ENCODE measurements at places on chromosomes 12 and 14.
A peak's percentile ranks its signal among the peaks of the same experiment; 100 is the strongest.

DNA sequence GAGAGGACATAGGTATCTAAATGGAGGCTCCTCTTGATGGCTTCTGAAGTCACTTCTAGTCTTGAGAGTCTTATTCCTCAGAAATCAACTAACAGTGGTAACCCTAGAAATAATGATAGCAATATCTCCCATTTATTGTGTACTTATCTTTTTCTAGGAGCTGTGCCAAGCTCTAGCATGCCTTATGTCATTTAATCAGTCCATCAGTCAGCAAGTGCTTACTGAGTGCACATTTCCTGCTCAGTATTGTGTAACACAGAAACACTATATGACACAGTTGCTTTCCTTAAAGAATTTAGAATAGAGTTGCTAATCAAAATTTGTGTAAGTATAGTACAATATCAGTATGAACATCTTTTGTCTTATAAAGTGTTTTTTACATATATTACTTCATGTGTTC lies 36.6 kb downstream of the KRT76 start:
- no peak for DNase-seq

GRCh38 chr14:102785595-102785963 lies 8.3 kb downstream of the TRAF3 start:
- no peak for DNase-seq

DNA sequence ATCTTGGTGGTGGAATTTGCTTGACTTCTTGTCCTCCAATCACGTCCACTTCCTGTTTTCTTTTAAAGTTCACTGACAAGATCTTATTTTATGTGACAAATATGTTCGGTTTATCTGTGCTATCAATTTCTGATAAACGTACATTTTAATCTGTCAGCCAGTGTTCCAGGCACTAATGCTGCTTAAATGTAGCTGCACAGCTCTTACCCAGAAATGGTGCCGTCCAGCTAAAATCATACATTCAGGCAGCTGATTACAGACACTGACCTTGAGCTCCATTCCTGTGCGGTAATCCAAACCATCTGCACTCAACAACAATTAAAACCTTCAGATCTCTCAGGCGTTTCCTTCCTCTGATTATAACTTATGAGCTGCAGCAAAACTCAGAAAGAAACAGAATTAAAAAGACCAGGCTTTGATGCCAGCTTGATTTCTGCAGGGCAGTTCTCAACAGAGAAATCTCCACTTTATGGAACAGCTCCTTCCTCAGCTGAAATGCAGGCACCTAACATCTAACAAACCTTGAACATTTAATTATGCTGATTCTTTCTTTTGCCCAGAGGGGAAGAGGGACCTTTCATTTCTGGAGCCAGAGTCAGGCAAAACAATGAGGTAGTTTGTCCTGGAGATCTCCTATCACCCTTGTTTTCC lies 26.4 kb upstream of the RASSF3 start:
- no peak for DNase-seq

- no peak for DNase-seq
Measured at GRCh38 chr12:122250047-122250446, 16.2 kb downstream of the VPS33A start.

DNA sequence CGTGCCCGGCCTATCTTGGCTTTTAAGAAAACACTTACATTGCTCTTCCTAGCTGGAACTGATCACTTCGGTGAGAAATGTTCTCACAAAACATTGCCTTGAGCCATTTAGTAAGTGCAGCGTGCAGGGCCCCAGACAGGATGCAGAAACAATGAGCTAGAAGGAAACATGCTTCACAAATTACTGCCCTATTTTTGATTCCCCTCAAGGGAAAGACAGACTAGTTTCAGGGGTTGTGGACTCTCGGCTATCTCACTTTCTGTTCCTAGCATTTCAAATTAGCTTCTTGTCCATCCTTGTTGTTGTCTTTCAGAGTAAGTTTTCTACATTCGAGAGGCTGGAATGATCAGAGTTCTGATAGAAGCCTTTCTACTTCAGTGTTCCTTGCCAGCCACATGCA lies 21.6 kb downstream of the TGFB3 start:
- no peak for DNase-seq

- no peak for DNase-seq
Measured at GRCh38 chr14:61696753-61697318, 1.5 kb downstream of the HIF1A start.

GRCh38 chr12:110689281-110690126 lies 589 bp upstream of the HVCN1 start:
- DNase-seq = peak; percentile 29

- DNase-seq = no peak
Measured at GRCh38 chr14:36805131-36805559, 143.5 kb downstream of the PAX9 start.

DNA sequence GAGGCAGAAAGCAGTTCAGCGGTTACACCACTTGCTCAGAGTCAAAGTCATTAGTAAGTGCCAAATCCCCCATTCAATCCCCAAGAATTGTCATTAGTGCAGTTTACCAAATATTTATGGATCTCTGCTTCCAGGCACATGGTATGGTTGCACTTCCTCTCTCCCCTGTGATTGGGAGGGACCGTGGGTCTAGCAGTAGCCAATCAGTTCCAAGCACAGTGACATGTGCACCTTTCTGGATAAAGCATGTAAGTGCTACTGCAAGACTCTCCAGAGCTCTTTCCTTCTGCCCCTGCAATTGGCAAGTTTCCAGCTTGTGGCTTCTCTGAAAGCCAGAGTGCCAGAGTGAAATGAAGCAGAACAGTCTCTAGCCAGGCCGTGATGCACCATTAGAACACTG lies 85.3 kb upstream of the FLRT2 start:
- no peak for DNase-seq

DNA sequence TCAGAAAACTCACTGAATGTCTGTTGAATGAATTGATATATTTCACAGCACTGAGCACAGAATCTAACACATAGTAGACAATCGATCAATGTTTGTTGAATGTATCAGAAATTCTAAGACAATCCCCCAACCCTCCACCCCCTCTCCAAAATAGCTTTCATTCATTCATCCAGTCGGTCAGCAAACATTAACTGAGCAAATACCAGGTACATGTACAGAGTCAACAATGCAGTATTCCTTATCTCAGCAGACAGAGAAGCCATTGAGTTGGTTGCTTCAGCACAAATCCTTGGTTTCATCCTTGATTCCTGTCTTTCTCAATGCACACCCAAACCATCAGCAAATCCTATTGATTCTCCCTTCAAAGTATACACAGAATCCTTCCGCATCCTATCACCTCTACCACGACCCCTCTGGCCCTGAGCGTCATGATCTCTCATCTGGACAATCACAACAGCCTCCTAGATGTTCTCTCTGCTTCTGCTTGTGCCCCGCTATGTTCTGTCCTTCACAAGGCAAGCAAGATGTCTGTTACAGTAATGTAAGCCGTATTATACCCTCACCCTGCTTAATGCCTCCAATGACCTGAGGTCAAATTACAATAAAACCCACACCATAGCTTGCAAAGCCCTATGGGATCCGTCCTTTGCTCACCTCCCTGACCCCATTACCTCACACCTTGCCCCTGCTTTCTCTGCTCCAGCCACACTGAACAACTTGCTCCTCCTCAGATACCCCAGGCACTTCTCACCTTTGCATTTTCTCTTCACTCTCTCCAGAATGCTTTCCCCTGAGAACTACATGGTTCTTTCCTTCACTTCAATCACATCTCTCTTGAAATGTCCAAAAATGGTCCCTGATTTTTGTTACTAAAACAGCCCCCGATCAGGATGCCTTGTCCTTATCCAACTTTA lies 738.1 kb upstream of the TBX3 start:
- no peak for DNase-seq

- no peak for DNase-seq
Measured at GRCh38 chr12:67927324-67927723, 61.9 kb upstream of the IFNG-AS1 start.

DNA sequence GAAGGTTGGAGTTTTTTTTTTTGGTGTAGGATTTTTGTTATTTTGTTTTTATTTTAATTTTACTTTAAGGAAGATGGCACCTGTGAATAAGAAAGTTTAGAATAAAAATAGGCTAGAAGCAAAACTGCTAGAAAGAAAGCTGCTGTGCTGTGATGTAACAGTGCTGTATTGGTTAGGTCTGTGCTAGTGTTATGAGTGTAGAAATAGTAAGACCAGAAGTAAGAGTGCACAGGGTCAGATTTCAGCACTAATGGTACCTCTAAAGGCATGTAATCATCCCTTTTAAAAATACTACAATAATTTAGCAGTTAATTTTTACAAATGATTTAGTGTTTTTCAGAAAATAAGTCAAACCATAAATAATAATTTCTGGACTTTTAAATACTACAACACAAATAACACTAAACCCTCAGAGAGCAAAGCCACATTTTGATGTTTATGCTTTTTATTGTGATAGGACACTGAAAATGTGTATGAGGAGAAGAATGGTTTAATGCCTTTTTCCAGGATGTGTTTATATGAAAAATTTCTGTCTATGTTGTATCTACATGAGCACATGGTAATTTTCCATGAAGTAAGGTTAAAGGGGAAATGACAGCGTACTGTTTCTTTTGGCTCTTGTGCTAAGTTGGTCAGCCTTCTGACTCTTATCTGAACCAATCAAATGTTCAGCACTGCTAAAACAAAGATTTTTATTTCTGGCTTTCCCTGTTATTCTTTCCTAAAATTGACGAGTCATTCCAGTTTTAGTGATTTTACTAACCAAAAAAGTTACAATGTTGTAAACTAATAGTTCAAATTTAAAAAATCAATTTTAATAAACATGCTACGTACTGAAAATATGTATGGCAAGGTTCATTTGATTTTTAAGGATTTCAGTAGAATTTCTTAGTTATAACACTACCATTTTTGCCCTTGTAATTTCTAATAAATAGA lies 96.1 kb downstream of the PPHLN1 start:
- no peak for DNase-seq

- no peak for DNase-seq
Measured at GRCh38 chr12:46534327-46534840, 161.8 kb upstream of the SLC38A2 start.

- DNase-seq = no peak
Measured at GRCh38 chr12:117521346-117521745, 159.9 kb upstream of the NOS1 start.

DNA sequence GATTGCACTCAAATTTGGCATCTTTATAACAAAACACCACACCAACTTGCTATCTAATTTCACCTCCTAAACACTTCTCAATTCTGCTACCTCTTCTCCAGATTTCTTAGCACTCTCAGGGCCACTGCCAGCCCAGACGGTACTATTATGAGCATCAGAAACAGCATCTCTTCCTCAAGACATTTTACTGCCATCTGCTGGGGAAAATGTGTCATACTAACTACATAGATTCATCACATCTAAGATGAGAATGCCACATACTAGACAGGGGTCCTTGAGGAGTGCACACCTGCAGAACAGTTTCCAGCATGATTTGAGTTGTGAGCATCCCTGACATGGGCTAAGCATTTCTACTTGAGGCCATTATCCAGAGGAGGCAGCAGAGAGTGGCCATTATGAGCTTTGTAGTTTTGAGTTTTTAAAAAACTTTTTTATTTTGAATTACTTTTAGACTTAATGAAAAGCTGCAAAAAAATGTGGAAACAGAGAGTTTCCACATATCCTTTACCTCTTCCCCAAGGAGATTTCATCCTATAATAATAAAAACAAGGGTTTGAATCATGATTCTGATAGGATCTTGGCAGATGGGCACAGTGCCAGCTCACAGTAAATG lies 15.1 kb upstream of the GRIP1 start:
- DNase-seq = no peak

GRCh38 chr12:115810122-115810901 lies 467.2 kb downstream of the MED13L start:
- DNase-seq = no peak

DNA sequence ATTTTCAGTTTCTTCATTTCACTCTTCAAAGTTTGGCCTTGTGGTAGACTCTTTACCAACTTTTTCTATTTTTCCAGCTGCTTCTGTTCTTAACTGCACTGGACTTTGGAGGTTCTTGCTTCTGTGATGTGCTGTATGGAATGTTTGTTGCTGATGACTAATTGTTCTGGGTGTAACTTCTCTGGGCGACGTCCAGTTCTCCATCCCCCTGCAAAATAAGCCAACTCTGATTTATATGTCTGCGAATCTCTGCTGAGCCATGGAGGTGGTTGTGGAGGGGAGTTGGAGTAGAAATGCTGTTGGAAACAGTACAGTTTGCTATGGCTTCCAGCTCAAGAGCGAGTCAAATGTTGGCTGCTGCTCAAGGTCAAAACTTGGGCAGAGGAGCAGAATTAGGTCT lies 113.9 kb upstream of the DYRK2 start:
- DNase-seq = no peak

DNA sequence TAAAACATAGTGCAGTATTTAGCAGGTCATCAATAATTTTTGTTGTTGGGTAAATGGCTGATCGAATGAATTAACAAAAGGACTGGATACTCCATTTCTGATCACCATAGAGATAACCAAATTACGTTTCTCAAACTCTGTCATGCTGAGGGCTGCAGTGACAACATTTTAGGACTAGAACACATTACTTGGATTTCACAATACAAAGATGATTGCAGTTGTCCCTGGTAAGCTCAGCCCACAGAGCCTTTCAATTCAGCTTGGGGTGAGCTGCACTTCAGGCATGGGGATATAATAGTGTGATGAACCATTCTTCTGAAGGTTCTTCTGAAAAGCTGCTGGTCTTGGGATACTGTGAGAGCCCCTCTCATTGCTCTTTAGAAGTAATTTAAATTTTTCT lies 74.3 kb downstream of the FAR2 start:
- DNase-seq = no peak

DNA sequence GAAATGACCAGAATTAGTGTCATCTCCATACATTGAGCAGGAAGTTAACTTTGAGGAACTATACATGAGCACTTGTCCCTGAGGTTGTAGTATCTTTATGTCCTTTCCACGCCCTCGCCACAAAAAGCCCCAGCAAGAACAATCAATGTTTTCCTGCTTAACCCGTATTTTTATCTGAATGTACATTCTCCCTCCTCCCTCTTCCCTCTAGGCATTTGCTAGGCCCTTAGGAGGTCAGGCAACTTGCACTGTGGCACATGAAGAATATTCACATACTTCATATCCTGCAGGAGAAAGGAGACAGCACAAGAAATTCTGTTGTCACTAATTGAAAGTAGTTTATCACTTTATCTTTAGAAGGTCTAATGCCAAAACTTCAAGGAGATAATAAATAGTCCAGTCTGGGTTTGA lies 18.1 kb upstream of the DUSP6 start:
- no peak for DNase-seq

DNA sequence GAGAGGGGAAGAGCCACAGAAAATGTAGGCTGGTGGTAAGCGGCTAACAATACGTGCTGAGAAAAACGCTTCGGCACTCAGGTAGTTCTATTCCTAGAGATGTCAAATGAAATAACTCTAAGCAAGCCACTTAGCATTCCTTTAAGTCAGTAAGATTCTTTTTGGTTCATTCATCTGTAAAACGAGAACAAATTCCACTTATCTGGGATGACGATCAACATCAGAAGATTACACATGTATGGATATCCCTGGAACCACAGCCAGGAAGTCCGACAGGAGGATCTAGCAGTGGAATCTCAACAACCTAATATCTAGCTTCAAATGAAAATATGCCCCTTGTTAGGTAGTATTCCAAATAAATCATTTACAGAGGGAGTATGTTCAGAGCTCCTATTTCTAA lies 74.6 kb upstream of the CDKN3 start:
- no peak for DNase-seq

GRCh38 chr14:33954016-33954598 lies 3.2 kb upstream of the EGLN3 start:
- DNase-seq = no peak

All from substantia nigra (tissue), 51 donors.